Small intestine (tissue), 16 donors: ENCODE measurements at places on chromosomes 16 and 17.

GRCh38 chr17:55416470-55417052 is 5.1 kb downstream of the MMD start:
- no peak for DNase-seq

DNA sequence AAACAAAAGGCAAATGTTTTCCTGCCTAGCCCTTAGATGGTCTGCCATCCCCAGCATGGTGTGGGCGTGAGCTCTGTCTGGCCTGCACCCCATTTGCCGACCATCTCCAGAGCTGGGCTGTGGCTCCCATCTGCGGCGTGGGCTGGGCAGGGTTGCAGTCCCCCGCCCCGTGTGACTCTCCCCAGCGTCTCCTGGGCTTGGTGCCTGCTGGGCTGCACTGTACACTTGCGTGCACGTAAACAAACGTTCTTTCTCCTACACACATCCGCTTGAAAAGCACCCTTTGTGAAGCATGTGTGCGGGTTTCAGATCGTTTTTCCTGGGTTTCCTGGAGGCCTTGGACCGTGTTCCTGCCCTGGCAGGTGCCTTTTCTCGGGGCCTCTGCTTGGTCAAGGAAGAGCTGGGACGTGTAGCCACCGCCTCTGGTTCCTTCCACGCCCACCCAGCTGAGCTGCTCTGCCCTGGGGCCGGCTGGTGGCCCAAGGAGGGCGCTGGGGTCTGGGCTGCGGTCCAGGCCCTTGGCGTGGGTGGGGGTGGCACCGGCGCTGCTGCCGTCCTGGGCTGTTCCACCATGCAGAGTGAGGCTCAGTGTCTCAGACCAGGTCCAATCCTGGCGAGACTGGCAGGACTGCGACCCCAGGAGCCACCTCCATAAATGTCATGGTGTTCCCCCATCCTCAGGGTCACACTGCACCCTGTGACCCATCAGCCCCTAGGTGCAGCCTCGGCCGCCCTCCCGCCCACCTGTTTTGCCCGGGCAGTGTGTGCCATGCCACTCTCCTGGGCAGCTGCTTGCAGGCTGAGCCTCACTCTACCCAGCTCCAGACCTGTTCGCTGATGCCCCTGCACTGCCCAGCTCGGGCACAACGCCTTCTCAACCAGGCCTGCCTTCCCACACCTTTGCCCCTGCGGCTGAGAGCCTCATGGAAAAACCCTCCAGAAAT is 9.9 kb upstream of the BAIAP3 start:
- DNase-seq: no peak

GRCh38 chr16:86072328-86073102 is 173.6 kb downstream of the IRF8 start:
- peak; percentile 76 for DNase-seq

DNA sequence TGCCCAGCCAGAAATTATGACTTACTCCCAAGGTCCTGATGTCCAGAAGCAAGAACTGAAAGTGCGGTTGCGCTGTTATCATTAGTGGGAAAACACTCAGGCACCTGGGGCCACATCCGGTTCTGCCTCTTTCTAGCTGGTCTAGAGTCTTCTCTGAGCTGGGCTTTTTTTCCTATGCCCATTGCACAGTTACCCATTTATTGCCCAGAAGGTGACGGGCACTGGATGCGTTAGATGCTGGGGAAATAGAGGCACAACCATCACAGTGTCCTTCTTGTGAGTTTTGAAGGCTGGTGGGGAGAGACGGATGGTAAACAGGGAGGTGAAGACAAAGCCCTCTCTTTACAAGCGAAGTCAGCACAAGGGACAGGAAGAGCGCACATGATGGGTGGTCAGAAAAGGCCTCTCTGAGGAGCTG is 37.7 kb downstream of the PLCG2 start:
- DNase-seq: no peak

- DNase-seq: peak; percentile 16
These were observed 37.2 kb downstream of the CDK5R1 start for GRCh38 chr17:32523827-32524552.

- DNase-seq: no peak
These were observed 16.6 kb upstream of the CCL8 start for GRCh38 chr17:34302636-34303035.

DNA sequence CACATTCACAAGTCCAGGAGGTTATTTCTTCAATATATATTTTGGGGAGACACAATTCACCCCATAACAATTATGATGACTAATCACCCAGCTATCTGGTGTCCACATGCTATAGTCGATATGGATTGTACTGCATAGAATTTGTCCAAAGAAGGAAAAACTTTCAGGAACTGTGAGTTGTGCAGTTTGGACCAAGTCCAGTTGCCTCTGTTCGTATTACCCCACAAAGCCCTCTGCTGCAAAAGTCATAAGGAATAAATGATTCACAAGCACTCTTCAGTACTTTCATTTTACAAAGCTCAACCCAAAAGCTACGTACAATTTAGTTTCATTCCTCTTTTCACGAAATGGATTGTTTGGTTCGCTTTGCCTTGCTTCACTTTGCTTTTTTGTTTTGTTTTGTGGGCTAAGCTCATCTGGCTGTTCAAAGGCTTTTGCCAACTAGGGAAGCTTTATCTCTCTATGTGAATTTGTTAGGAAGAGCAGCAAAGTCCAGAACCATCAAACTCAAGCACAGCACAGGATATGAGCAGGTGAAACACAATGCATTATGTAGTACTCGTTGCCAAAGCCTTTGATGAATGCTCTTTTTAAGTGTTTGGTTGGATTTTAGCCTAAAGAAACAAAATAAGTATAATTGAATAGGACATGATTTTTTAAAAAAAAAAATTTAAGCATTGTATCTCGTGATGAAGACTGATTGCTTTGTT is 98.6 kb downstream of the ZNF18 start:
- no peak for DNase-seq

- DNase-seq: no peak
These were observed 48.9 kb downstream of the MRM1 start for GRCh38 chr17:36650096-36650775.

GRCh38 chr17:80611816-80612215 is 67.2 kb downstream of the RPTOR start:
- no peak for DNase-seq

GRCh38 chr16:51390877-51391276 is 239.8 kb upstream of the SALL1 start:
- DNase-seq: no peak

GRCh38 chr16:27363797-27364196 is 38.2 kb upstream of the IL21R start:
- no peak for DNase-seq

DNA sequence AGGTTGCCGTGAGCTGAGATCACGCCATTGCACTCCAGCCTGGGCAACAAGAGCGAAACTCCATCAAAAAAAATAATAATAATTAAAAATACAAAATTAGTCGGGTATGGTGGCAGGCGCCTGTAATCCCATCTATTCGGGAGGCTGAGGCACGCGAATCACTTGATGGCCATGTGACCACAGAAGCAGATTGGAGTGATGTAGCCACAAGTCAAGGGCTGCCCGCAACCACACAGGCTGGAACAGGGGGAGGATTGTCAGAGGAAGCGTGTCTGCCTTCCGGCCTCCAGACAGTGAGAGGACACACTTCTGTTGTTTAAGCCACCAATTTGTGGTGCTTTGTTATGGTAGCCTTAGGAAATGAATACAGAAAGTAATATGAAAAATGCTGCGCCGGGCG is 11.8 kb upstream of the NAGS start:
- DNase-seq: no peak

GRCh38 chr17:60165223-60165622 is 15.4 kb downstream of the CA4 start:
- DNase-seq: no peak

- DNase-seq: no peak
These were observed 198 bp upstream of the SHISA9 start for GRCh38 chr16:12901204-12901596.

- DNase-seq: no peak
These were observed 108.6 kb downstream of the CMIP start for GRCh38 chr16:81553080-81553813.

GRCh38 chr16:26987597-26988010 is 79.1 kb upstream of the C16orf82 start:
- DNase-seq: no peak

GRCh38 chr16:85383836-85384832 is 229.0 kb upstream of the GSE1 start:
- DNase-seq: no peak

GRCh38 chr16:51328733-51329132 is 177.7 kb upstream of the SALL1 start:
- DNase-seq: no peak

DNA sequence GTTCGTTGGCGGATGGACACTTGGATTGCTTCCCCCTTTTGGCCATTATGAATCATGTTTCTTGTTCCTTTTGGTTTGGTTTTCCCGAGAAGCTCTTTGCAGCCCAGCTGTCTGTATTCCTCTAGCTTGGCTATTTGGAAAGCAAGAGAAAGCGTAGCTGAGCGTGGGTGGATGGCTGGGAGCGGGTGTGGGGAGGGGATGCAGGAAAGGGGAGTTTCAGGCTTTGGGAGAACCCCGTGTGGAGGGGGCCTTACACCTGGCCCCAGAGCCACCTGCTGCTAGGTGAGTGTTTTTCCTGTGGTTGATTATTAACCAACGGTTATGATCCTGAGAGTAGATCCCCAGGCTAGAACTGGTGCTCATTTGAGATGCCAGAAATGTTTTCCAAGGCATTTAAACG is 103.7 kb downstream of the RAP1GAP2 start:
- peak; percentile 81 for DNase-seq

DNA sequence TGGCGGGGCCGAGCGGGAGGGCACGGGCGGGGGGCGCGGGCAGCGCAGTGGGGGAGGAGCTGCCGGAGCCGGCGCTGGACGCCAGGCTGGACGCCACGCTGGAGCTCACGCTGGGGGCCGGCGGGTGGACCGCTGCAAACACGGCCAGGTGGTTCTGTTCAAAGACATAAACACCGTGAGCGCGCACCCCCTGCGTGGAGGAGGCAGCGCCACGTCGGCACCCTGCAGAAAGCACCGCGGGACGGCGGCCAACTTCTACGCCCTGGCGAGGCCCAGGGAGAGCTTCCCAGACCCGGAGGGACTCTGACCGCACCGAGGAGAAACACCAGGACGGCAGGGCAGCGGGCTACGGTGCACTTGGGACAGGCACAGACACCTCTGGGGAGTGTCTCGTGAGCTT is 29.3 kb downstream of the UNKL start:
- no peak for DNase-seq

DNA sequence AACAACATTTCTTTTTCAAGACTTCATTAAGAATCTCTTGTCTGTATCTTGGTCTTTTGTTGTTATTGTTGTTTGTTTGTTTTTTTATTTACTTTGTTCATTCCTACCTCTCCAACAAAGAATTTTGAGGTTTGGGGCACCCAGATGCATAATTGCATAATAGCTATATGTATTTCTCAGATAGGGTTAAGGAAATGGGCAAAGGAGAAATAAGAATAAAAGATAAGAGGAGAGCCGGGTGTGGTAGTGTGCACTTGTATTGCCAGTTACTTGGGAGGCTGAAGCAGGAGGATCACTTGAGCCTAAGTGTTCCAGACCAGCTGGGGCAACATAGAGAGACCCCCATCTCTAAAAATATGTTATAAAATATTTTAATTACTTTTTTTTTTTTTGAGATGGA is 30.5 kb downstream of the CDH1 start:
- peak; percentile 41 for DNase-seq
